DMS79 treated with DMSO at 0.1 percent for 48 hours (cell line): ENCODE measurements at places on chromosomes 7 and 10.
A peak's percentile ranks its signal among the peaks of the same experiment; 100 is the strongest.

DNA sequence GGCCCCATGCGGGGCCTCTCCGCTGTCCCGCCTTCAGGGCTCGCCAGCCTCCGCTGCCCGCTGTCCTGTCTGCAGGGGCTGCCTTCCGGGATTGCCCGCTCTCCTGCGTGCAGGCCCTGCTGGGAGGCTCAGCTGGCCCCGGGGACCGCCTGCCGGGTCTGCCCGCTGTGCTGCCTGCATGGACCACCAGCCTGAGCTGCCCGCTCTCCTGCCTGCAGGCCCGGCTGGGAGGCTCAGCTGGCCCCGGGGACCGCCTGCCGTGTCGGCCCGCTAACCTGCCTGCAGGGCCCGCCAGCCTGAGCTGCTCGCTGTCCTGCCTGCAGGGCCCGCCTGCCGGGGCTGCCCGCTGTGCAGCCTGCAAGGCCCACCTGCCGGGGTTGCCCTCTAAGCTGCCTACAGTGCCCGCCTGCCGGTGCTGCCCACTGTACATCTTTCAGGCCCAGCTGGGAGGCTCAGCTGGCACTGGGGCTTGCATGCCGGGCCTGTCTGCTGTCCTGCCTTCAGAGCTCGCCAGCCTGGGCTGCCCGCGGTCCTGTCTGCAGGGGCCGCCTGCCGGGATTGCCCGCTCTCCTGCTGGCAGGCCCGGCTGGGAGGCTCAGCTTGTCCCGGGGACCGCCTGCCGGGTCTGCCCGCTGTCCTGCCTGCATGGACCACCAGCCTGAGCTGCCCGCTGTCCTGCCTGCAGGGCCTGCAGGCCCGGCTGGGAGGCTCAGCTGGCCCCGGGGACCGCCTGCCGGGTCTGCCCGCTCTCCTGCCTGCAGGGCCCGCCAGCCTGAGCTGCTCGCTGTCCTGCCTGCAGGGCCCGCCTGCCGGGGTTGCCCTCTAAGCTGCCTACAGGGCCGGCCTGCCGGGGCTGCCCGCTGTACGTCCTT lies 165.1 kb downstream of the GLRX3 start:
- DNase-seq, result no peak

GRCh38 chr7:125491137-125491536 lies 561.5 kb upstream of the POT1 start:
- peak; percentile 23 for DNase-seq

DNA sequence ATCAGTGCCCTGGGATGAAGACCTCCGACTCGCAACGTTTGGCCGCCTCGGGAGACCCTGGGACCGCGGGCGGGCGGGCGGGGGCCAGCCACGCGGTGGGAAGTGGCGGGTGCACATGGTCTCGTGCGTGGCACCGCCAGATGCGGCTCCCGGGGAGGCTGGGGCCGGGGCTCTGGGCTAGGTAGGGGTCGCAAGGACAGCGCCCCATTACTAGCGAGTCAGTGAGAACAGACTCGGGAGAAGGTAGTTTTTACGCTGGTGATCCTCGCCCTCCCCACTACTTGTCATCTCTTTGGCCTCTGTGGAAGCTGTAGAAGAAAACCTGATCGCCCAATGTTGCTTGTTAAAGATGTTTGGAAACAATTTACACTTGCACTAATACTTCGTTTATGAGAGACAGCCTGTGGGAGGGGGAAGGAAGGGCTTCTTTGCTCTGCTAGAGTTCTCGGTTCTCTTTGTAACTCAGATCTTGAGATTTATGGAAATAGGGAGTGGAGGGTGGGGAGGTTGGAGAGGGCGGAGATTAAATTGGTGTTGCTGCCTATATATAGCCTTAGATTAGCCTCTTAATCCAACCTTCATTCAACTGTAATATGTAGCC lies 591 bp downstream of the BZW2 start:
- peak; percentile 24 for DNase-seq

DNA sequence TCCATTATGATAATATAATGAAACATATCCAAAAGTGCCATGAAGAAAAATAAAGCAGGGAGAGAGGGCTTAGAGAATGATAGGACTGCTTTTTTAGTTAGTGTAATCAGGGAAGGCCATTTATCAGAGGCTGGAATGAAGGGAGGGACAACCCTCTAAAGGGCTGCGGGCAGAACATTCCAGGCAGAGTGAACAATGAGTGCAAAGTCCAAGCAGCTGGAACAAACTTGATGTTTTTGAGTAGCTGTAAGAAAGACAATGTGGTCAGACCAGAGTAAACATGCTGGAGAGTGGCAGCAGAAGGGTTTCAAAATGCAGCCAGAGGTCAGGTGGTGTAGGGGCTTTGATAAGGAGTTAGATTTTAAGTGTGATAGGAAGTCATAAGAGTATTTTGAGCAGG lies 65.6 kb upstream of the CCDC6 start:
- DNase-seq, result no peak

DNA sequence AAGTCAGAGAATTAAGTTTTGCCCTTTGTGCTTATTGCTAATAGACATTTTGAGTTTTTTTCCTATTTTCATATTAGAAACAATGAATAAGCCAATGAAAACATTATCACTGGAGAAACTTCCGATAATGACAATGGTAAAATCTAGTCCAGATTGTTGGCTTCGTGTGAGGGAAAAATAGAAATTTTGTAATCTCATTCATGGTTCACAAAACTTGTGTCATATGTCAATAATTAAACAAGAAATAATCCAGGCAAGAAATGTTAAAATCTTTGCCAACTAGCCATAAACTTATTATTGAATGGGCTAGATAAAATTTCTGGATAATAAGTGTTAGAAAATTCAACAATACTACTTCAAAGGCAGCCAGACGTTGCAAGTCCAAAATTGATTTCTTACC lies 36.6 kb downstream of the RNLS start:
- no peak for DNase-seq

- no peak for DNase-seq
Observed at GRCh38 chr7:149325248-149325647, 63.3 kb downstream of the ZNF783 start.

DNA sequence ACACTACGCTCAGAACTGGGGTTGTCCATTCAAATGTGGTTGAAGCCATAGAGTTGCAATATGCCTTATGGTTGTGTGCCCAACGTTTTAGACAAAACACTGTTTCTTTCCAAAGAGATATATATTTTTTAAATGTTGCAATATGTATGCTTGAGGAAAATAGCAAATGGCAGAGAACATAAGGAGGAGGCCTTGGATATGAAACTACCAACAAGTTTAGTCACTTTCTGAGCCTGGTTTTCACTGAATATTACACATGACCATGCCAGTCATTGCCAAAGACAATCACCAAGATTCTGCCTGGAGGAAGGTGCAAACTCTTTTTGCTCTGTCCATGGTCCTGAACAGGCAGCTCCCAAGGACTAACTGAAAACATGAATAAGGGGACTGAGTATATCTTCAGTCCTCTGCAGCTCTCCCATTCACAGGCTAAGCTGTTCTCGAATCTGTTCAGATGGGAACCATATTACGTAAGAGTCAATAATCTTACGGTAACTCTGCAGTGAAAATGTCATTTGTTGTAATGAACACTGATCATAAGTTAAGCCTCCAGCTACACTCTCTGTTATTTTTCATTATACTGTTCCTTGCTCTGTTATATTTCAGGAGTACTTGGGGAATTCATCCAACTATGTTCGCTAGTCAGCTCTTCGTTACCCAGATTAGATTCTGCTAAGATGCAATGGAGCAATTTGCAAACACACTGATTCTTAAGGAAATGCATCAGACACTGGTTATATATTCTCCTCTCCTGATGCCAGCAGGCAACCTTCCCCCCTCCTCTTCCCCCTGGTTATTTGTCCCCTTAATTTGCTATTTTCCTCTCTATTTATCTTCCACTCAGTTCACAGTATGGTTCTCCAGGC lies 90.7 kb upstream of the C1QL3 start:
- DNase-seq, result no peak

DNA sequence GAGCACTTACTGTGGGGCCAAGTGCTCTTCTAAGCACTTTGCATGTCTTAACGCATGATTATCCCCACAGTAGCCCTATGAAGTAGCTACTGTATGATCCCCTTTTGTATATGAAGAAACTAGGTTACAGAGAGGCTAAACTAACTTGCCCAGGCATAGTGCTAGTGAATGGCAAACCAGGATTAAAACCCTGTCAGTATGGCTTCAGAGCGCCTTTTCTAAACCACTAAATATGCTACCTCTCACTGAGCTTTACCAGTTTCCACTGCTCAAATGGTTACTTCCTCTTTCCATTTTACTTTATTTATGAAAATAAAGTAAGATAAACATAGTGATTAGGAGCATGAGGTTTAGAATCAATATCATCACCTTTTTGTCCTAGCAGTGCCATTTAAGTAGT lies 73.6 kb downstream of the PODXL start:
- no peak for DNase-seq

- DNase-seq, result no peak
Observed at GRCh38 chr10:33473688-33474087, 139.2 kb upstream of the NRP1 start.

DNA sequence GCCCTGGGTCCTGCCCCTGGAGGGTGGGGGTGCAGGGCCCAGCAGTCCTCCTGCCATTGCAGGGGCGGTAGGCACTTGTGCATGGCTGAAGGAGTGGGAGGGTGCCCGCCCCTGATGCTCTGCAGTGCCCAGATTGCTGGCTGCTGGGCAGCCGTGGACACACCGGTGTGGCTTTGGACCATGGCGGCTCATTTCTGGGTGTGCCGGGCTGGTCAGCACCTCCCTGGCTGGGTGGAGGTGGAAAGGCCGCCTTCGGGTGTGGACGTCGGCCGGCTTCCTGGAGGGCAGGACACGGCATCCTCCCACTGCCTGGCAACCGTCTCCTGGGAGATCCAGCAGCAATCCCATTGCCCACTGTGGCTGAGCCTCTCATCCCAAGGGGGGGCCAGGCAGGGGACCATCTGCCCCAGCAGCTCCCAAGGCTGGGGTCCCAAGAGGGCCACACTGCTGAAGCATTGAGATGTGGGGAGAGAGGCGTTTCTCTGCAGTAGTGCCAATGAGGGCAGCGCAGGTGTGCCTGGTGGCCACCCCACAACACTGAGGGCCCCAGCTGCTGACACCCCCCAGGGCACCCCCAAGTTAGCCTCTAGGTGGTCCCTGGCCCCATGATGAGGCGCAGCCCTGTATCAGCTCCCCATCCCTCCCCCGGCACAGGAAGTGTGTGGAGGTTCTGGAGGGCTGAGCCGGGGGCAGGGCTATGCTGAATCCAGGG lies 12.9 kb downstream of the TTYH3 start:
- DNase-seq, result no peak

GRCh38 chr7:66205741-66206090 lies 582 bp downstream of the TPST1 start:
- DNase-seq, result no peak

- DNase-seq, result no peak
Observed at GRCh38 chr7:152664636-152665035, 11.3 kb downstream of the XRCC2 start.

DNA sequence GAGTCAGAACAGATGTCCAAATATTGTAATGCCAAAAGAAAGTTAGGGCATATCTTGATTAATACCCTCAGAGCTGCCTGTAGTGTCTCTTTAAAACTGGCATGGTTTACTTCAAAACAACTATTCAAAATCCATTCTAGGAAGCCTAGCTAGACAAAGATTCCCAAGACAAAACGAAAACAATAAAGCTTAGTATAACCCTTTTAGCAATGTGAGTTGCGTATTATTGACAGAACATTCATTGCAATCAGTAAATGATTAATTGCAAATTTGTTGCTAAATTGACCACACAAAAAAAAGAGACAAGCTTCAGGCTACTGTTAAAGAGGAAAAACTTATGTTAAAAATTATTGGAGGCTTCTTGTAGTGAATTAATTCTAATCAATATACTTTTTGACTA lies 406.9 kb downstream of the DGKB start:
- DNase-seq, result no peak

DNA sequence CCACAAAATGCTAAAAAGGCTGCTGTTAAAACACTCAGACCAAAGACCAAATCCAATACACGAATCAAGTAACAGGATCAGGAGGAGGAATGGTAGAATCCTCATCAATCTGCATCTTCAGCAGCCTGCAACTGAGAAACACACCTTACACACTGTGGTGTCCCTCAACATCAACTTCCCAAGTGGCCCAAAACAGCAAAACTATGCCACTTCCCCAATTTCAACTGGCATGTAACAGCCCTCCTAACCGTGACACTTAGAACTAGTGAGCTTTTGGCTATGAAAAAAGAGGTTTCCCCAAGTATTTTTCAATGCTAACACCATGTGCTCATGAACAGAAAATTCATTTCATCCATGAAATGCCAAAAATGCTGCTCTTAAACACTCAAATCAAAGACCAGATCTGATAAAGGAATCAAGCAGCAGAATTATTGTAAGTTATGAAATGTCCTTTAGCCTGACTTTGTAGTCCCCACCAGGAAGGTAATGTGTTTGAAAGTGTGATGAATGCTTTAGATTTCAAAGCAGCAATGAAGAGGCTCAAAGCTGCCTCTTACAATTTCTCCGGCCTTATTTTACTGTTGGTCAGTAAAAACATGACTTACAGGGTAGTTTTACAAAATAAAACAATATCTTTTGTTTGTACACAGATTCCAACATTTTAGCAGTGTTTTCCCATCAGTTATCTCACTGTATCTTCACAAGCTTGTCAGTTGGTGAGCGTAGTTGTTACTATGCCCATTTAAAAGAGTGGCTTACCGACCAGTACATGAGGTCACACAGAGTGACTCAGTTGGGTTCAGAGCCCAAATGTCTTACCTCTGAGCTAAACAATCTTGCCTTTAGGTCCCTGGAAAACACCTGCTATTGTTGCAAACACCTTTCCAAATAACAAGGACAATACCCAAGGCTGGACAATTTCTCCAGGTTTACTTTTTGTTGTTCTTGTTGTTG lies 65.7 kb upstream of the ASAH2 start:
- no peak for DNase-seq

DNA sequence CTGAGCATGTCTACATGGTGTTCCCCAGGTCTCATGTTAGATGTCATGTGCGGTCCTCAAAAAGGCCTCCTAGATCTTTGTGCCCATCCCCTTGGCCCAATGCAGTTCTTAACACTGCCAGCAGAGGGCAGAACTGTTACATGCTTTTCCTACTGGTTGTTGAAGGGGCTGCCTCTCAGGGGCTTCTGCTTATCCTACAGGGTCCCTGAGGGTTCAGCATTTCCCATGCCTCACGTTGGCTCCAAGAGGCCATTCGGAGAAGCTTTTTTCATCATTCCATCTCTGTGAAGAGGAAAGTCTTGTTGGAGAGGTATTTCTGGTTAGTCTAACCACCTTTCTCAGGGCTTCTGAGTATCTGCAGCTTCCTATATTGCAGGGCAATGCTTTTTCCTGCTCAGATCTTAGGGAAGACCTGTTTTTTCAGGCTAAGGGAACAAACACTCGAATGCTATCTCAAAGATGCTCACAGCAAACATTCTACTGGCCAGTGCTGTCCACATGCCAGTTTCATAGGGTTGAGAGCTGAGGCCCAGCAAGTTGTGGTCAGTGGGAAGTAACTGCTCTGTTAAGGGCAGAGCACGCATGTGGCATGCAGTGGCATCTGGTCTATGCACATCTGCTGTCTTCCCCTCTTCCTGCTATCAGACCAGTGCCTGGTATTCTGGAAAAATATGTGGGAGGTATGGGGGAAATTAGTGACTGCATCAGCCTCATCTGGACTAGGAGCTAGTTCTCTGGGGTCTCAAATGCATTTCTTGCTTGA lies 31.5 kb downstream of the MBL2 start:
- no peak for DNase-seq

- DNase-seq, result no peak
Observed at GRCh38 chr7:140230516-140230860, 53.7 kb upstream of the KDM7A start.

GRCh38 chr10:3281941-3282673 lies 109.5 kb upstream of the PITRM1 start:
- DNase-seq, result no peak

- peak; percentile 61 for DNase-seq
Observed at GRCh38 chr10:122362621-122363020, 11.9 kb upstream of the PLEKHA1 start.
